ENCODE measurements at places on chromosomes 7 and 10. TPM values are rescaled to one million over a fixed set of nuclear protein-coding genes. Genes with fewer than 3 reads are reported as not detected.

Gene SYNPO2L
- total RNA-seq: 1.6 TPM

DNA sequence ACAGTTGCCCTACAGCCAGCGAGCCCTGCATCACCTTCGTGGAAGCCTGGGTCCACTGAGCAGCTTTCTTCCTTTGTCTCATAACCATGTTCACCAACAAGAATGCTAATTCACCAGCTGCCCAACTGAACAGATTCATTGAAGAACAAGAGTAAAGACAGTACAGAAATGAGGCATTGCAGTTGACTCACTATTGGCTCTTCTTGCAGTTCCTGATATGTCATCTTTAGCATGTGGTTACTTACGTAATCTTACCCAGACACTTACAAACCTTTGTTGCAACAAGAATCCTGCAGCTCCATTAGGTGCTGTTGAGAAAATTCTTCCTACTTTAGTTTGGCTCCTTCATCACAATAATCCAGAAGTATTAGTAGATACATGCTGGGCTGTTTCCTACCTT, 174.0 kb upstream of the TPK1 start:
- H3K27ac ChIP-seq: no peak overlapping the region
- no peaks in the 10 kb centered on the region for H3K4me1 ChIP-seq

DNA sequence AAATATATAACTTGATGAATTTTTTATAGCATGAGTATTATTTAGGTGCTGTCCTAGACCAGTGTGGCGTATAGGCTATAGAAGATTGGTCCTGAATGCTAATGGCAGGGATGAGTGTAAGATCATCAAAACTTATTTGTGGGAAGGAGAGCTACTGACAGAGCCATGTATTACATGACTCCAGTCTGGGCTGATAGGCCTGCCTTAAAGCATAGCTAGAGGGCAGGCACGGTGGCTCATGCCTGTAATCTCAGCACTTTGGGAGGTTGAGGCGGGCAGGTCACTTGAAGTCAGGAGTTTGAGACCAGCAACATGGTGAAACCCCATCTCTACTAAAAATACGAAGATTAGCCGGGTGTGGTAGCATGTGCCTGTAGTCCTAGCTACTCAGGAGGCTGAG, 198.1 kb upstream of the KLF14 start:
- peaks cover 4% of the 10 kb centered on the region for H3K27me3 ChIP-seq
- H3K27ac ChIP-seq: no peak overlapping the region
- peaks cover 53% of the 10 kb centered on the region for H3K36me3 ChIP-seq
- H3K4me3 ChIP-seq: no peak overlapping the region
- H3K4me1 ChIP-seq: peaks cover 60% of the 10 kb centered on the region
- DNase-seq: no peak

Gene CAMK1D
- 1.4 TPM for total RNA-seq

DNA sequence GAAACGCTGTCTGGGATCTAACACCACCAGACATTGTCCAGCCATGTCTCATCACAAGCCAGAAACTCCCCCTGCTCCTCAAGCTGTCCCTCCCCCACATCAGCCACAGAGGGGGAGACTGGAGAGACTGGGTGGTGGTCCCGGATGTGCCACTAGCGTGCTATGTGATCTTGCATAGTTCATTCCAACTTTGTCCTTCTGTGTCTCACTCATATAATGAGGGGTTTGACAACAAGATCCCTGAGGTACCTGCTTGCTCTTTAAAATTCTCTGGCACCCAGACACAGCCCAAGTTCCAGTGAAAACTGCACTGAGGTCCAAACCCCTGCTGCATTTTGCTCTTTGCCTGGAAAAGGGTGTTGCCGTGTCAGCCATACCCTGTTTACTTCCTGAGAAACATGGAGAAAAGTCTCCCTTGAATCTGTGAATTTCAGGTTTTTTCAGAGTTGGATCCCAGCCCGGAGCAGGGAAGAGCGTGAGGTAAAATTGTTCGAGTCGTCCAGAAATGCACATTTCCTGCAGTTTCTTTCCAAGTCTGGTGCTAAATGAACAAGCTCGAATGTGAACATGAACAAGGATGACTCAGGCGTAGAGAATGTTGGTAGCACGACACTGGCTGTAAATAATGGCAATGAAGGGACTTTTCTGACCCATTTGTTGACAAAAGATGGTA, 156.6 kb downstream of the CCDC3 start:
- H3K4me1 ChIP-seq: peaks cover 8% of the 10 kb centered on the region
- H3K27me3 ChIP-seq: peaks cover 2% of the 10 kb centered on the region
- no peaks in the 10 kb centered on the region for H3K36me3 ChIP-seq
- DNase-seq: peak; percentile 54

Gene SYT15B
- 0.24 TPM for total RNA-seq

- no peak for DNase-seq
- peak overlapping the region; percentile 92 for H3K4me3 ChIP-seq
- no peaks in the 10 kb centered on the region for H3K27me3 ChIP-seq
- peaks cover 65% of the 10 kb centered on the region for H3K4me1 ChIP-seq
- peaks cover 4% of the 10 kb centered on the region for H3K36me3 ChIP-seq
These were observed 2.0 kb downstream of the CUL1 start for GRCh38 chr7:148700661-148701064.

Gene STEAP1B
- total RNA-seq: 36.6 TPM

DNA sequence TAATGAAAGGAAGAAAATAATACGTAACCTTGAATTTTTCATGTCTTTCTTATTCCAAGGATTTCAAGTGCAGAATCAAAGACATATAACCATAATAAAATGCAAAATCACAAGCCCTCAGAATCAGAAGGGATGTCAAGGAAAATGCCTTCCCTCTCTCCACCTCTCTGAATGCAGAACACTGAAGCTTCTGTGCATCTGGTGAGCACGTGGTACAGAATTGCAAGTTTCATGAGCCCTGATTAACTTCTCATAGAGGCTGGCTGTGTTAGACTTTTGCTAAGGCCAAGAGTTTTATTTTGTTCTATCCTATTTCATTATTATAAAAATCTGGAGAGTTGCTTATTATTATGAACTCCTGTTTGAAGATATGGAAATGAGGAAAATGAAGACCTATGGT, 533.7 kb upstream of the POM121L12 start:
- no peaks in the 10 kb centered on the region for H3K36me3 ChIP-seq
- no peak for DNase-seq
- no peak overlapping the region for H3K27ac ChIP-seq
- no peaks in the 10 kb centered on the region for H3K27me3 ChIP-seq
- H3K4me3 ChIP-seq: no peak overlapping the region

DNA sequence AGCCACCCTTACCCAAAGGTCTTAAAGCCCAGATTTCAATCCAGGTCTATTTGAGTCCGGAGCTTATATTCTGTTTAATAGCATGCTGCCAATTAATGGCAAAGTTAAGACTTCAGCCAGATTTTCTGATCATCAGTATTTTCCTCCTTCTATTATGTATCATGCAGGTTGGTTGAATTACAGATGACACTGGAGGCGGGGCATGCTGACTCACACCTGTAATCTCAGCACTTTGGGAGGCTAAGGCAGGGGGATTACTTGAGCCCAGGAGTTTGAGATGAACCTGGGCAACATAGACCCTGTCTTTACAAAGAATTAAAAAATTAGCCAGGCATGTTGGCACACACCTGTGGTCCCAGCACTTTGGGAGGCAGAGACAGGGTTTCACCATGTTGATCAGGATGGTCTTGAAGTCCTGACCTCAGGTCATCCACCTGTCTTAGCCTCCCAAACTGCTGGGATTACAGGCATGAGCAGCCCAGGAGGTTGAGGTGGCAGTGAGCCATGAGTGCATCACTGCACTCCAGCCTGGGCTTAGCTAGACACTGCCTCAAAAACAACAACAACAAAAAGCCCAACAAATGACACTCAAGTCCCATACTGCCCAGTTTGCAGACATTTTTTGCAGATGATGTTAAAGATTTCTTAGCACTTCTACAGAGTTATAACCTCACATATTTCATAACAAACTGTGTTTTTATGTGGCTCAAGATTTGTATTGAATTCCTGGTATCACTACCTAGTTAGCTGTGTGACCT, 62.5 kb downstream of the MCU start:
- no peak for DNase-seq
- no peaks in the 10 kb centered on the region for H3K36me3 ChIP-seq
- H3K27me3 ChIP-seq: no peaks in the 10 kb centered on the region
- H3K27ac ChIP-seq: no peak overlapping the region
- H3K4me3 ChIP-seq: no peak overlapping the region

Gene PAPOLB
- not detected for total RNA-seq

DNA sequence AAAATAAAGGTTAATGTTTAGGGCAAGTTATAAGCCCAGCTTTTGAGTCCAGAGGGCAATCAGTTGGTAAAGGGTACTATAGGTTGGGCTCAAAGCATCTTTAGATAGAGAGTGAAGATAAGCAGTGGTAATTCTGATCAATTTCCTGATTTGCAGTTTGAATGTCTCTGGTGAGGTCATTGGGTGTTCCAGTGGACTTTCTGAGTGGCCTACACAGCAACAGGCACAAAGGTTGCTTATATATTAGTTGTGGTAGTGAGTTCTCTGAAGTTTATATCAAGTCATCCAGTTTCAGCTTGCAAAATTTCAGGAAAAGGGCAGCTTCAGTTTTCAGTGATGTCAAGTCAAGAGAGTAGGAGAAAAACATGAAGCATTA, 29.1 kb downstream of the GIMAP5 start:
- H3K36me3 ChIP-seq: no peaks in the 10 kb centered on the region
- no peak overlapping the region for H3K4me3 ChIP-seq
- no peaks in the 10 kb centered on the region for H3K4me1 ChIP-seq
- H3K27ac ChIP-seq: no peak overlapping the region
- DNase-seq: no peak

GRCh38 chr7:36742911-36743775, 18.8 kb upstream of the AOAH start:
- H3K36me3 ChIP-seq: no peaks in the 10 kb centered on the region
- no peaks in the 10 kb centered on the region for H3K27me3 ChIP-seq
- no peak for DNase-seq

Gene DENND10
- total RNA-seq: 50.7 TPM

Gene DDIT4
- 29.6 TPM for total RNA-seq

Gene TLL2
- 0.30 TPM for total RNA-seq

GRCh38 chr7:30920021-30920583, 8.4 kb downstream of the AQP1 start:
- peaks cover 22% of the 10 kb centered on the region for H3K4me1 ChIP-seq
- peaks cover 17% of the 10 kb centered on the region for H3K27me3 ChIP-seq
- no peak overlapping the region for H3K4me3 ChIP-seq
- no peak overlapping the region for H3K27ac ChIP-seq
- H3K36me3 ChIP-seq: no peaks in the 10 kb centered on the region

GRCh38 chr10:86970162-86970981, 2.1 kb downstream of the ADIRF start:
- H3K36me3 ChIP-seq: peaks cover 13% of the 10 kb centered on the region
- peak overlapping the region; percentile 90 for H3K4me3 ChIP-seq
- peaks cover 62% of the 10 kb centered on the region for H3K4me1 ChIP-seq

DNA sequence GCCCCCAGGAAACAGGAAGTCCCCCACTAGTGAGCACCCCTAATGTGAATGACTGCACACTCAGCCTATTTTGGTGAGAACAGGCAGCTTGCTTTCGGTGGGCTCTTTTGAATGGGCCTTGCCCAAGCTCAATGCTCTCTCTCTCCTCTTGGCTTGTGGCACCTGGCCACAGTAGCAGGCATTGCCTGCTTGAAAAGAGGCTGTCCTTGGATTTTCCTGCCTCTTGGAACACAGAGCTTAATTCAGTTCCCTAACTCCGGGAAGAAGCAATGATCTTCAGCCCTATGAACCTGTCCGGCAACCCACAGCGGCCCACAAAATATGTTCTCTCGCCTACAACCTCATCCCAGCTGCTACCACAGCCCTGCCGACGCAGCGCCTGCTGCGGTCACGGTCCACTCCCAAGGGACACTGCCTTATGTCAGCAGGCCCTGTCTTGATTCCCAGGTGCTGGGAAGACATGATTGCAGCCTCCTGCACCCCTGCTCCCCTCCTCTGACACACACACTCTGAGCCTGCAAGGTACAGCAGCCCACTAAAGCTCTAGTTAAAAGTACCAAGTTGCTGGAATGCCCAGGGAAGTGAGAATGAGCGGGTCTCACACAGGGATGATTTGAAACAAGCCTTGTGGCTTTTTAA, 715.5 kb upstream of the GALNT17 start:
- H3K36me3 ChIP-seq: no peaks in the 10 kb centered on the region
- DNase-seq: no peak
- no peaks in the 10 kb centered on the region for H3K27me3 ChIP-seq
- H3K4me3 ChIP-seq: no peak overlapping the region
- no peak overlapping the region for H3K27ac ChIP-seq
- no peaks in the 10 kb centered on the region for H3K4me1 ChIP-seq

Gene CUBN
- total RNA-seq: 1.0 TPM

- no peaks in the 10 kb centered on the region for H3K36me3 ChIP-seq
- DNase-seq: no peak
- H3K27ac ChIP-seq: no peak overlapping the region
- H3K27me3 ChIP-seq: no peaks in the 10 kb centered on the region
- no peak overlapping the region for H3K4me3 ChIP-seq
These were observed 347.6 kb downstream of the SORCS3 start for GRCh38 chr10:104988686-104989085.

Gene UCMA
- not detected for total RNA-seq

Gene PLXDC2
- 2.3 TPM for total RNA-seq

DNA sequence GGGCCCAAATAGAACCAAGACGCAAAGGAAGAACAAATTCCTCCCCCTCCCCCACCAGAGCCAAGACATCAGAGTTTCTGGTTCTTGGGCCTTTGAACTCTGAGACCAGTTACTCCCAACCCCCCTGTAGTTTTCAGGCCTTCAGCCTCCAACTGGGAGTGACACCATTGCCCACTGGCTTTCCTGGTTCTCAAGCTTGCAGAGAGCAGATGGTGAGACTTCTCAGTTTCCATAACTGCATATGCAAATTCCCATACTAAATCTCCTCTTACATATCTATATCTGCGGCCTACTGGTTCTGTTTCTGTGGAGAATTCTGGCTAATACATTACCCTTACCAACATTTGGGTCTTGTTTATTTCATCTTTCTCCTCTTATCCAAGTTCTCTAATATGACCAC, 762.9 kb downstream of the GRM8 start:
- H3K27me3 ChIP-seq: no peaks in the 10 kb centered on the region
- H3K27ac ChIP-seq: no peak overlapping the region
- H3K4me3 ChIP-seq: no peak overlapping the region
- no peak for DNase-seq
- no peaks in the 10 kb centered on the region for H3K4me1 ChIP-seq

Gene EPHA1
- total RNA-seq: not detected

DNA sequence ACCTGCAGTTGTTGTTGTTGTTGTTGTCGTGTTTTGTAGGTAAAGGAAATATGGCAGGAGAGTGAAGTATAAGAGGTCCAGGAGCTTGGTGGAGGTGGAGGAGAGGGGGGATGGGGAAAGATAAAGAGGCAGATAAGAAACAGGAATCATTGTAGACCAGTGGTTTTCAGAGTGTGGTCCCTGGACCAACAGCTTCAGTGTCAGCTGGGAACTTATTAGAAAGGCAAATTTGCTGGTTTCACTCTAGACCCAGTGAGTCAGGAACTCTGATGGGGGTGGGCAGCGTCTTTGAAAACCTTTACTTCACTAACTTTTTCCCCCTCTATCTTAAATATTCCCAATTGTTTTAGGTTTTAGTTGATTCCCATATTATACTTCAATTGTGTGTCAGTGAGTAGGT, 241.5 kb downstream of the AUTS2 start:
- no peak for DNase-seq
- H3K27ac ChIP-seq: no peak overlapping the region
- no peaks in the 10 kb centered on the region for H3K4me1 ChIP-seq
- no peaks in the 10 kb centered on the region for H3K27me3 ChIP-seq

Data from HFFc6 (cell line).